Stimulated activated CD4-positive, alpha-beta T cell treated with anti-CD3 and anti-CD28 coated beads, Interleukin-2, amount 100 ng/mL, for 48 hours (primary cell): ENCODE measurements at places on chromosomes 6 and 20.

DNA sequence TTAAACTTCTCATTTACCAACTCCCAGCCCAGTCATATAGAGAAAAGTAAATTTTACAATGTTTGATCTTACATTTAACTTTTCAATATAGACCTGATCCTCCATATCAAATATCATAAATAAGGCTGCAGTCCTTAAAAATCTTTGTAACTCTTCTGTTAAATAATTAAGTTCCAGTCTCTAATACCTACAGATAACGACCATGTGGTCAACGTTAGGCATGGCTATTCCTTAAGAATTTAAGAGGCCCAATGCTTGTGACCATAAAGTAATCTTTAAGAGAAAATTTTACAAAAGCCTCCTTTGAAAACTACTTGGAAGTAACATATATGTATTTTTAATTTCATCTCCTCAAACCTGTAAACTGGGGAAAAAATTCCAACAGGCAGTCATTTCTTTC is 1.6 kb downstream of the FBXO5 start:
- no peak for DNase-seq

GRCh38 chr6:105800871-105801270 is 285.3 kb upstream of the PRDM1 start:
- DNase-seq, result no peak

GRCh38 chr20:2859330-2860121 is 13.8 kb upstream of the PTPRA start:
- no peak for DNase-seq

- no peak for DNase-seq
These were observed 63.4 kb downstream of the MTHFD1L start for GRCh38 chr6:150928882-150929281.

DNA sequence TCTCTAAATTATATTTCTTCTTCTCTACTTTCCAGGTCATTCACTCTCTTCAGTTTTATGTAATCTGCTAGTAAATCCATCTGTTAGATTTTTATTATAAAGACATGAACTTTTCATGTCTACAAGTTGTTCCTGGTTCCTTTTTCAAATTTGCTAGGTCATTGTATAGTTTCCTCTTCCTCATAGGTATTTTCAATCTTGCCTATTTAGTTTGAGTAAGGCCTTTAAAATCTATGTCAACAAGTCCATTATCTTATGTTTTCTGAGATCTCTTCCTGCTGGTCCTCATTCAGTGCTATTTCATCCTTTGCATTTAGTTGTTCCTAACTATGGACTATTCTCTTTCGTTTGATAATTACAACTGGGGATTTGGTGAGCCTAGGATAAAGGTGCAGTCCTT is 11.0 kb downstream of the RRBP1 start:
- no peak for DNase-seq

GRCh38 chr6:147941143-147941542 is 401.5 kb upstream of the SASH1 start:
- DNase-seq, result no peak

DNA sequence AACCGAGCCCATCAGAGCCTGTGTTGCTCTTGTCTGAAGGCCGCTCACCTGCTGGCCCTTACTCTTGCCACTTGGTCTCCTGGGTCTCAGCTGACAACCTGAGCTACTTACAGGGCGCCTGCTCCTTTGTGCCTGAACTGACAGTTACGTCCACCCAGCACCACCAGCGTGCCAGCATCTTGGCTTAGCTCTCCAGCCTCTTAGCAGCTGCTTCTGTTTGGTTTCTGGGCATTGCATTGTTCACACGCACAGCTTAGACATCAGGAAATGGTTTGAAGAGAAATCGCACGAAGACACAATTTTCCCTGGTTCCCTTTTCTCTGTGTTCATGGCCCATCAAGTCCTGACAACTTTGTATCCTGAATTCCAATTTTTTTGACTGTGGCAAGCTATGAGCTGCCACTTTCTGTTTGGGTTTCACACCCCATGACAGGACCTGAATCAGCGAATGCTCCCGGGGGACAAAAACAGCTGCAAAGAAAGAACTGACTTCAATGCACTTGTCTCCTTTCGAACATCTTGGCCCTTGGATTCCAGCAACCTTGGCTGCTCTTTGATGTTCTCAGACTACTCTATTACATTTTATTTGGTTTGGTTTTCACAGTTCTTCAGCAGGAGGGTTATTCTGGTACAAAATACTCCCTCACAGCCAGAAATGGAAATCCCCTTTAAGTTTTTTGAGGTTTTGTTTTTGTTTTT is 45.2 kb upstream of the LY86 start:
- no peak for DNase-seq

- peak; percentile 44 for DNase-seq
These were observed 621 bp downstream of the NOL7 start for GRCh38 chr6:13615792-13616120.

GRCh38 chr20:3229158-3229557 is 9.8 kb downstream of the SLC4A11 start:
- no peak for DNase-seq

- no peak for DNase-seq
These were observed 510.0 kb downstream of the ADGRB3 start for GRCh38 chr6:69145062-69145461.

DNA sequence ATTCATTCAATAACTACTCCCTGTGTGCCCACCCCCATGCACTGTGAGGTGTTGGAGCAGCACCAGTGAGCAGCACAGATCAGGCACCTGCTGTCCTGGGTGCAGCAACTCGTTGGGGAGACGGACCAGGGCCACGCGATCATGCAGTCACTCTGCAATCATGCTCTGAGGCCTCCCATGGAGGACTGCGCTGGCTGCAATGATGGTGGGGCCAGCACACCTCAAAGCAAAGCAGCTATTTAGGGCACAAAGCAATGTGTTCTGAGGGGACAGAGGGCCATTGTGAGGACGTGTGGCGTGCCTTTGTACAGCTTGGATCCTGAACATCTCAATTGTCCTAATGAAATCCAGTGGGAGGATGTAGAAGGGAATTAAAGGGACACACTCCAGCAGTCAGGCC is 41.0 kb upstream of the MPC1 start:
- no peak for DNase-seq

- DNase-seq, result no peak
These were observed 9.1 kb downstream of the BCL2L1 start for GRCh38 chr20:31713312-31714273.

GRCh38 chr6:71138376-71138775 is 150.2 kb upstream of the OGFRL1 start:
- no peak for DNase-seq

DNA sequence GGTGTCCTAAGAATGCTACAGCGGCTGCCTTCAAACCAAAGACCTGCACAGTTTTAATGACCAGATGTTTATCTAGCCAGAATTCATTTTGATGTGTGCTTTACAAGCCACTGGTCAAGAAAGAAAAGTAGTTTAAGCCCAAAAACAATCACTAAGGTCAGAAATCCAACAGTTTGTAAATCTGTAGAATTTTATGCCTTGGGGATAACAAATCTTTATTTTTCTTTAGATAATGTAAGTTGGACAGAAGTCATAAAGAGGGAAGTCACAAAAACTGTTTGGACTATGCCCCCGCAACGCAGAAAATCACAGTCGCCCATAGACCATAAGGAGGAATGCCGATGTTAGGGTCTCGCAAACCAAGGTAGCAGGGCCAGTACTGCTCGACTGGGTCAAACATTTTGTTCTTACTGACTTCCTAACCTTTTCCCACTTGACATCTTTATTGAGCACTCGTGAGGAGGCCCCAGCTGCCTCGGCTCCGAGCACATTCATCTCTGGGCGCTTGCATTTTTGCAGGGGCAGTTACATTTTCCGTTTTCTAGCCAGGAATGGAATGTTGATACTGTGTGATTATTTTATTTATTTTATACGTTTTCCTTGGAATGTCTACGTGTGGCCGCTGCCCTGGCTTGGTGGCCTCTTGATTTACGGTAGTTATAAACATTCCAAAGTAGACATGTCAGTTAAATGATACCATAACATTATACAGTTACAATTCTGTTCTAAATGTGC is 56.7 kb upstream of the APCDD1L start:
- no peak for DNase-seq

DNA sequence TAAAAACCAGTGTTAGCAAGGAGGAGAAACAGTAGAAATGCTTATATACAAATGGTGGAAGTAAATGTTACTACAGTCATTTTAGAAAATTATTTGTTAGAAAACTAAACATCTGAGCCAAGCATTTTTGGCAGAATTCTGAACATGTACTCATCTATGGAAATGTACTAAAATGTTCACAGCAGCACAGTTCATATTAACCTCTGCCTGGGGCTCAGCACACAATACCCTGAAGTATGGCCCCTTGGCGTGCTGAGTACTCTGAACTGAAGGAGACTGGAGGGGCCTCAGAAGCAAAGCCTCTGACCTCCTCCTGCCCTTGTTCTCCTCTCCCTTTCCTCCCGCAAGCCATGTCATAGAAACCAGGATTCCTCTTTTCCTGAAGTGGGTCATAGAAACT is 66.2 kb upstream of the RALGAPA2 start:
- DNase-seq, result no peak

DNA sequence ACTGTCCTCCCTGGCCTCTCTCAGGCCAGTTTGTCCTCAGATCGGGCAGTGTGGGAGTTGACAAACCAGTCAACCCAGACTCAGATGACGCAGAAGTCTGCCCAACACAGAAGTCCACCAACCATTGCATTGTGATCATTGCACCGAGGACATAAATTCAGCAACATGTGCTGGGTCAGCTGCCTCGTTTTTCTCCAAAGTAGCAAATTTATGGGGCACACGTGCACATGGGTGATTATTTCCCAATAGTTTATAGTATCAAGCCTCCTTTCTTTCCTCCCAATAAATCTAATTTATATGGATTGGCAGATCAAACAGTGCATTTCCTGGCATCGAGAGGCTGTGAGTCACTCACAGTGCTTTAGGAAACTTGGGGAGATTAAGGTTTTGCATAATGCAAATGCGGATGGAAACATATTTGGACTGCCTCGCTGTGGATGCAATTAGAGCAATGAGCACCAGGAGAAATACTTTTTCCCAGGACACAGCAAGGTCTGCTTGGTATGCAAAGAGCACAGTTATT is 413.7 kb upstream of the SULF2 start:
- DNase-seq, result no peak

- DNase-seq, result peak; percentile 65
These were observed 252.0 kb downstream of the HIVEP2 start for GRCh38 chr6:142692942-142693341.

DNA sequence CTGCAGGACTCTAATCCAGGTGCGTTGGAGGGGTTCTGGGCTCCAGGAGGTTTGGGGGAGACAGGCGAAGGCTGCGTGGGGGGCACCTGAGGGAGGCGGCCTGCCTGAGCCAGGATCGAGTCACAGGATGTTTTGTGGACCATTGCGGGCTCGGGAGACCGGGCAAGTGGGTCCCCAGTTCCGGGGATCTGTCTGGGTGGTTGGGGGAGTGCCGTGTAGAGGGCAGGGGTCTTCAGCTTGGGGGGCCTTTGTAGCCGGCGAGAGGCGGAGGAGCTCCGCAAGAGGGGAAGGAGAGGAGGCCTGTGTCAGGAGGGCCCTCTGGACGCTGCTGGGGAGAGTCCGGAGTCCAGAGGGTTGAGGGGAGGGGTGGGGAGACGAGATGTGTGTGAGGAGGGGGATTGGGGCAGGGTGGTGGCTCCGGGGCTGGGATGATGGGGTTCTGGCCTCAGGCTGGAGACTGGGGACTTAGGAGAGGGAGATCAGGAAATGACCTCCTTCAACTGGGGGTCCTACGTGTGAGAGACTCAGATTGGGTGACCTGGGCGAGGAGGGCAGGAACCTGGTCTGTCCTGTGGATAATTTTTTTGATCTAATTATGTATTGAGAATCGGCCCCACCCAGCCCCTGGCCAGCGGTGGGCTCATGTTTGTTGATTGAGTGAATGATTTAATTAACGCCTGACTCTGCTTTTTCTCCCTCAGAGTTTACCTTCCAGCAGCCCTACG is 505 bp downstream of the SNAI1 start:
- DNase-seq, result no peak

DNA sequence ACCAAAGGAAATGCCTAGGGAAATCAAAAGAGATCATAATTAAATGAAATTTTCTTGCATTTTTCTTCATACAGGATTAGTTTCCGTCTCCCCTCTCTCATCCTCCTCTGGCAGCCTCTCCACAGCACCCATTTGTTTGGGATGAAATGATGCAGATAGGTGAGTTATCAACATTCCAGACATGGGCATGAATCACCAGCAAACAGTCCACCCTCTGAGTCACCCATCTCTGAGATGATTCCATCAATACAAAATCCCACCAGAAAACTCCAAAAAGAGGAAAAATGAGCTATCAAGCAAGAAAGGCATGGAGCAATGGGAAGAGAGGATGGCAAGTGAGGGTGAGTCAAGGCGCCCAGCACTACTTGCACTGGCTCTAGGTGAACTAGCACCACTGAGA is 11.4 kb downstream of the MC3R start:
- no peak for DNase-seq

- DNase-seq, result no peak
These were observed 8.1 kb downstream of the LRFN2 start for GRCh38 chr6:40579101-40579500.

GRCh38 chr6:106874481-106874880 is 100.0 kb downstream of the CD24 start:
- no peak for DNase-seq

GRCh38 chr20:37265152-37265551 is 3.5 kb upstream of the GHRH start:
- no peak for DNase-seq

DNA sequence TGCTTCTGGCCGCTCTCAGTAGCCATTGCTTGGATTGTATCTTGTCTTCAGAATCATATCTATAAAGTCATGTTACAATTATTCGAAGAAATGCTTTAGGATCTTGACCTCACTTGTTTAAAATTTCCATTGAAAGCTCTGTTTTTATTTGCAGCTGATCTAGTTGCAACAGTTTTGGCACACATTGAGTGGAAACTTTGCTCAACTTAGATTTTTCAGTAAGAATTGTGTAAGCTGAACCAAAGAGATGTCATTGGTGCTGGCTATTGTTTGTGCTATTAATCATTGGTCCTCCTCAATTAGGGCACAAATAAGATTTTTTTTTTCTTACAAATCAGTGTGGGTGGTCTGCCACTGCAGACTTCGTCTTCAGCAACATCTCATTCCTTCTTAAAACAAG is 649.2 kb downstream of the MMUT start:
- DNase-seq, result no peak

GRCh38 chr20:34977365-34978091 is 21.9 kb downstream of the MYH7B start:
- no peak for DNase-seq

- DNase-seq, result no peak
These were observed 240.6 kb downstream of the GRM1 start for GRCh38 chr6:146269482-146269881.

- no peak for DNase-seq
These were observed 23.9 kb upstream of the TINAG start for GRCh38 chr6:54284161-54284860.

GRCh38 chr20:38658879-38659596 is 57.4 kb downstream of the ARHGAP40 start:
- peak; percentile 30 for DNase-seq

GRCh38 chr6:45727228-45727627 is 288.4 kb downstream of the CLIC5 start:
- DNase-seq, result no peak

- no peak for DNase-seq
These were observed 91.7 kb downstream of the COL19A1 start for GRCh38 chr6:69957985-69958559.
